Activated effector memory CD4-positive, alpha-beta T cell treated with Interleukin-2 at 50 U/mL for 16 hours (primary cell): ENCODE measurements at places on chromosomes 2 and 18.
A peak's percentile ranks its signal among the peaks of the same experiment; 100 is the strongest.

DNA sequence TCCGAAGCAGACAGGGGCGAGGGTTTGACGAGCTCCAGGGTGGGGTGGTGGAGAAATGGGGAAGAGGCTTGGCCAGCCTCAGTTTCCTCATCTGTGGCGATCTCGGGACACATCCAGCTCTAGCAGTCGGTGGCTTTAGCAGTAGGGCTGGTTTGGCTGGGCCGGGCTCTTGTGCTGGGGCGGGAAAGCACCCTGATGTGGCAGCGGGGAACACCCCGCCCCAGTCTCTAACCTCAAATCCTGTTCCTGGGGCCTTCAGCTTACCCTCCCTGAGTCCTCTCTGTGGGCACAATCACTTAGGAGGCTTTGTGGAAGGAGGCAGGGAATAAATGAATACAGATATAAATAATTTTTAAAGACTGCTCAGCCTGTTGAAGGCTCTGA lies 26.5 kb upstream of the MCFD2 start:
- peak; percentile 61 for DNase-seq

GRCh38 chr2:74499940-74500577 lies 656 bp upstream of the LBX2 start:
- no peak for DNase-seq

DNA sequence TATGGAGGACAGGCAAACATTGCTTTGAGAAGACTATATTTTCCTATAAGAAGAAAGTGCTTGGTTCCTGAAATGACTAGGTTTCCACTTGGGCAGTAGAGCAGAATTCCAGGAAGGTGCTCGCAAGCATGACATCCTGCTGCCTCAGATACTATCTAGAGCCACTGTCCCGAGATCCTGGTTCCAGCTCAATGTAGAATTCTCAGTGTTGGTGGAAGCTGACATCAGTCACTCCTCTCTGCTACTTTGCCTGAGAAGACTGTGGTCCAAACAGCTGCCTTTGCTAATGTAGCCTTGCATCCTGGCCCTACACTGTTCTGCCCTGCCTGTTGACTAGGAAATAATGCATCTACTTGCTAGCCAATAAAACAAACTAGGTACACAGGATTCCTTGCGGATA lies 50.0 kb upstream of the ITGA6 start:
- no peak for DNase-seq

- no peak for DNase-seq
These were observed 2.8 kb downstream of the NCKAP1 start for GRCh38 chr2:183035298-183035953.

DNA sequence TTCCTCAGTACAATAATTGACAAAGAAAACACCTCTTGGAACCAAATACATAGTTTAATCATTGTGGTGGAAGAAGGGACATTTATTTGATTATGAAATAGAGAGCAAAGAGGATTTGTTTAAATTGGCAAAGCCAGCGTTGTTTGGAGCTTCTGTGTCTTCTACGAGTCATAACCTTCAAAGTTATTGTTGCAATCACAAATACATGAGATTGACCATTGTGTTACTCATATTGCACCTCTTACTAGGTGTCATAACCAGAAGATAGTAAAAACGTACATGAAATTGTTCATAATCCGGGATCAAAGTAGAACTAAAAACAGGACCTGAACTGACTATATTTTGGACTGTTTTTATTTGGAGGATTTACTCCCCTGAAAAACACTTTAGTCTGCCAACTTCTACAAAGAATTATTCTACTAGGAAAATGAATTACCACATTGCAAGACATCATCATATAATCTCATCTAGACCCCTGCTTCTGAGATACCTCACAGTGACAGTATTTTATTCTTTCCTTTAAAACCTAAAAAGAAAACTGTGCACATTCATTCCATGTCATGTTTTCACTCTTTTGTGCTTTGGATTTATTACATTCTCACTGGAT lies 151.7 kb upstream of the KLF7 start:
- no peak for DNase-seq

DNA sequence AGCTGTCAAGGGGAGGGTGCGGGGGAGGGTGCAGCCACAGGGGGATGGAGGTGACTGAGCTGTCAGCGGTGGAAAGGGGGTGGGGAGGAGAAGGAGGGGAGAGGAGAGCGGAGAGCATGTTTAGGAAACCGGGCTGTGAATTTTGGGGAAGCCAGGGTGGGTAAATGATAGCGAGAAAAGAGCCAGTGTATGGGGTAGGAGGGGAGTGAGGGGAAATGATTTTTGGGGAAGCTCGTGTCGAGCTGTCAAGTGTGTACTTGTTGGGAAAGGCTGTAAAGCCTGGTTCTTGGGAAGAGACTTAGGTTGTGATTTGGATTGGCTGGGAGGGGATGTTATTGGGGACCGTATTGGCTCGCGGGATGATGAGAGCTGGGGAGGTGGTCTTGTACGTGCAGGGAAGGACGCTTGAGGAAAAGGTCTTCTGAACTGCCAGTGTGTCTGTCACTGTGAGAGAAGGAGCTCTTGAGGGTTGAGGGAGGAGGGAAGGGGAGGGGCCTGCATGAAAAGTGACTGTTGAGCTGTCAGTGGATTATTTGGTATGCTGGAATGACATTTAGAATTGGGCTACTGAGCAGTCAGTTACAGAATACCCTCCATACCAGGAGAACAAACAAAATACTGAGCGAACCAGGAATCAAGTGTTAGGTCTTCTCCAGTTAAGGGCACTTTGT lies 1.0 kb downstream of the UBR3 start:
- DNase-seq = peak; percentile 15

- no peak for DNase-seq
These were observed 454.2 kb upstream of the HNRNPA3 start for GRCh38 chr2:176758426-176758825.

DNA sequence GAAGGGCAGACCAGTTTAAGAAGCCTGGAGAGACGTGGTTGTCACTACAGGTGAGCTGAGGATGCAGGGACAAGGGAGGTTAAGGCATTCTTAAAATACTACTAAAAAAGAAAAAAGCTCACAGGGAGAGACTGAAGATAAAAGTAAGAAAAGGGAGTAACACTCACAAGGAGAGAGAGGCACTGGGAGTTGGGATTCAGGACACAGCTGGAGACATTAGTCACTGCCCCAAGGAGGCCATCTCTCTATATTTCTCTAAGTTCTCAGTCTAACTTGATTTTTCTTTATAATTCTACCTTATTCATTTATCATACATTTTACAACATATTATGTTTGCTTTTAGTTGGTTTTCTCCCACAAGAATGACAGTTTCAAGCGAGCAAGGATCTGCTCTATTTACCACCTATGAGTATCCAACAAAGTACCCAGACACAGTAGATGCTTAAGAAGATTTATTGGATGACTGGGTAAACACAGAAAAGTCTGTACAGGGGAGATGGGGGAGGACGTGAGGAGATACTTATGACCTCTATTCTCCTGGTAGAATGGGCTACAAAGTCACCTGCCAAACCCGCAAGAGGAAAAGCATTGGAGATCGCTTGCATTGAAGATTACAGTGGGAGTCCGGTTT lies 2.2 kb downstream of the SERPINE2 start:
- no peak for DNase-seq

- no peak for DNase-seq
These were observed 25.2 kb upstream of the CYTIP start for GRCh38 chr2:157468931-157469708.

DNA sequence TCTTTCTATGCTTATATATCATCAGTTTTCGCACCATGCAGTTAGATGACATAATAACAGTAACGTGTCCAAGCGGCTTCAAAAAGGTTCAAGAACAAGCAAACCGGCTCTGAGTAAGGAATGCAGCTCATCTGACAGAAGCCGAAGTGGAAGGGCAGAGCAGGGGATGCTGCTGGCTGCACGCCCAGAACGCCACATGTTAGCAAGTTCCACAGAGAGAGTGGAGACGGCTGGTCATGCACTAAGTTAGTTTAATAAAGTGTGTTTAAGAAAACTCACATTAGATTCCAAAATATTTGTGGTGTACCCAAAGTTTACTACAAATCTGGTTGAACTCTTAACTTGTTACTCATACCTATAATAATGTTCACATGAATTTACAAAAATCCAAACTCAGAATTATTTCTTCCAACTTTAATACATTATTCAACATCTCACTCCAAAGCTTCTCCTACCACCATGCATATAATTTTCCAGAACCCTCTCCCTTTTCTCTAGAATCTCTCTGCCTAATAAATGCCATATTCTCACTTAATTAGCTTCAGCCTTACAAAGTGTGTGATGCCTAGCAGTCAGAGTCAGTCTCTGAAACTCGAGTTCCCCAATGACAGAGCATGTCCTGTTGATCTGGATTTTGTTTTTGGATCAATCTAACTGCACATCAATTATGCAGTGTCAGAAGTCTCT lies 170.0 kb downstream of the DNAH7 start:
- no peak for DNase-seq
